ENCODE measurements at places on chromosomes 7 and 10.

DNA sequence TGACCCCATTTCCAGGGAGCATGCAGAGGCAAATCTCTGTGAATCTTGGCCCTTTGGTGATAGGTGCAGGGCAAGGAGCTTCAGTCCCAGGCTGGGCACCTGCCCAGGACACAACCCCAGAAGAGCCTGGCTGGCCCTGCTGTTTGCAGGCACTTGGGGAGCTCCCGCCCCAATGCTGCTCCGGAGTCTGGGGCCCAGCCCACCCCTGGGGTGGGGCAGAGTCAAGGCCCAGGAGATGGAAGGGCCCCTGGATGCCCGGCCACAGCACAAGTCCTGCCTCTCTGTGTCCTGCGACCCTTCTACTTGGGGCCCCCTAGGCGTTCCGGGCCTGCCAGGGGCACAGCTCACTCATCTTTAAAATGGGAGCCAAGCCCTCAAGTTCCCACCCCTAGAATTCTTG lies 24.7 kb downstream of the PDGFA start:
- no peak for DNase-seq

- no peak for DNase-seq
Observed at GRCh38 chr7:151431768-151432311, 8.1 kb downstream of the CRYGN start.

- DNase-seq: no peak
Observed at GRCh38 chr7:105452085-105452484, 63.4 kb upstream of the SRPK2 start.

- no peak for DNase-seq
Observed at GRCh38 chr7:83832009-83832408, 183.1 kb upstream of the SEMA3E start.

- DNase-seq: peak; percentile 9
Observed at GRCh38 chr10:80407812-80408241, 524 bp upstream of the PRXL2A start.

DNA sequence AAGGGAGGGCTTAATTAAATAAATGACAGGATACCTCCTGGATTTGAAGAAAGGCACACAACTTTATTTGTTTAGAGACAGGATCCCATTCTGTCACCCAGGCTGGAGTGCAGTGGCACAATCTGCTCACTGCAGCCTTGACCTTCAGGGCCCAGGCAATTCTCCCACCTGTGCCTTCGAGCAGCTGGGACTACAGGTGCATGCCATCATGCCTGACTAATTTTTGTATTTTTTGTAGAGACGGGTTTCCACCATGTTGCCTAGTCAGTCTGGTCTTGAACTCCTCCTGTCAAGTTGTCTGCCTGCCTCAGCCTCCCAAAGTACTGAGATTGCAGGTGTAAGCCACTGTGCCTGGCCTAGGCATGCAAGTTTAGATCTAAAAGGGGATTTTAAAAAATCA lies 272.7 kb upstream of the MBL2 start:
- DNase-seq: no peak

GRCh38 chr7:151251689-151252560 lies 3.4 kb upstream of the SMARCD3 start:
- peak; percentile 58 for DNase-seq

GRCh38 chr7:132158166-132158565 lies 418.1 kb downstream of the PLXNA4 start:
- no peak for DNase-seq

GRCh38 chr10:95266674-95267095 lies 24.1 kb downstream of the PDLIM1 start:
- DNase-seq: peak; percentile 21

GRCh38 chr10:33869028-33869427 lies 534.6 kb upstream of the NRP1 start:
- no peak for DNase-seq

GRCh38 chr7:40682696-40683095 lies 547.9 kb downstream of the SUGCT start:
- no peak for DNase-seq

DNA sequence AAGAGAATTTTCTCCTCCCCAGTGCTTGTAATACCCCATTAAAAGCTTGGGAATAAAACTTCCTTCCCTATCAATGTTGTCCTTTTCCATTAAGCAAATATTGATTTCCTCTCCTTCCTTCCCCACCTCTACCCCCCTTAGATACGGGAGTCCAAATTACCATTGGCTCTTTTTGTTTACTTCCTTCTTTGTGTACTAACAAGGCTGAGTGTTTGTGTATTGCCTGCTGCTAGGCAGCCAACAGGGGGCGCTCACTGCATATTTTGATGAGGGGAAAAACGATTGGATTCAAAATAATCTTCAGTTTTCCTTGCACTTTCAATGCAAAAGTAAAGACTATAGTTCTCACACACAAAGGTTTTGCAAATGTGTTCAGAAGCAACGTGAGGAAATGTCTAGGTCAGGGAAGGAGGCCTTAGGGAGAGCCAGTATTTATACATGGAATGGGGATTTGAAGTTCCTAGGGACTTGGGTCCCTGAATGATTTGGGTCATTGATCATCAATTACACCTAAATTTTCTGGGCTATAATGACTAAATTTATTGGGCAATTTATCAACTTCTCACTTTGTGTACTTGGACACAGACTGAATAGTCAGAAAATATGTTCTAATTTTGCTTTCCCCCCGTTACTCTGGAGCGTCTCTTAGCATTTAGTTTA lies 23.6 kb upstream of the VPS41 start:
- DNase-seq: peak; percentile 80

GRCh38 chr7:39304668-39305405 lies 261.4 kb upstream of the YAE1 start:
- no peak for DNase-seq

DNA sequence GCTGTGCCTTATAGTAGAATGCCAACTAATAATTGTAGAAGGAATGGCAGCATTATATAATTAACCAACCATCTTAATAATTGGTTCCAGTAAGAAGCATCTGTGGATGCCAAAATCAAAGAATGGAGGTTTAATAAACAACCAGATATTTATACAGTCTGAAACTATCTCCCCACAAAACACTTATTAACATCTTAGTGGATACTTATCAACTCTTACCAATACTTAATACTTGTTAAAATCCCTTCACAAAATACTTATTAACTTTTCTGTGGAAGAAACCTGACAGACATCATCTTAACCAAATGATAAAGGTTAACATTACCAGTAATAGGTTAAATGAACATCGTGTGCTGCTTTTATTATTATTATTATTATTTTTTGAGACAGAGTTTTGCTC lies 29.1 kb upstream of the FAM107B start:
- no peak for DNase-seq

DNA sequence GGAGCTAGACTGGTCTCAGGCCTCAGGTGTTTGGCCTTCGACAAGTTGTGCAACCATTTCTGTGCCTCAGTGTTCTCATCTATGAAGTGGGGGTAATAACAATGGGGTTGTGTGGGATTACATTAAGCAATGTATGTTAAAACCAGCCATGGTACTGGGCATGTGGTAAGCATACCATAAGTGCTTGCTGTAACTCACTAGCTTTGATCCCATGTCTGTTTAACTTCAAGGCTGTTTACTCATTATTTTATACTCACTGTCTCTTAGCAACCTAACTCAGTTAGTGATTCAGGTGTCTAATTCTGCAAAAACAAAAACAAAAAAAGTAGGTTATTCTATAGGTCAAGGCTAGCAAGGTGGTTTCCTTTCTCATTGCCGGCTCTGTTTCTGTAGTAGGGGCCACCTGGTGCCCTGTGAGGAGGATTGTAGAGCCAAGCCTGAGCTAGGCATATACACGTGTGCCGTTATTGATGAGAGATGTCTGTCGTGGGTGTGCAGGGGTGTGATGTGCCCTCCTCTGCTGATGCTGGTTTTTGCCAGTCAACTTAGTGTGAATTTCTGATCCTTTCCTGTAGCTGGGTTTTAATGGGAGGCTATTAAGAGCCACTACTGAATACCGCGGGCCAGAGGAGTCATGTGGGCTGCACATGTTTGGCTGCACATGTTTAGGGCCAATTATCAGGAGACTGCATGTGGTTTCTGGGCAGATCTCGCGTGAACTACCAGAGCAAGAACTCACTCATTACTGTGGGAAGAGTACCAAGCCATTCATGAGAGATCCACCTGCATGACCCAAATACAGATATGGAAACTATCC lies 56.2 kb downstream of the EEPD1 start:
- DNase-seq: peak; percentile 9

- no peak for DNase-seq
Observed at GRCh38 chr7:69603937-69604494, 5.7 kb downstream of the AUTS2 start.

GRCh38 chr10:7984896-7985295 lies 69.6 kb upstream of the GATA3 start:
- DNase-seq: no peak

- peak; percentile 41 for DNase-seq
Observed at GRCh38 chr7:137606061-137606674, 240.6 kb downstream of the DGKI start.

Data from NCI-H2081 (cell line).